ENCODE measurements at places on chromosomes 11 and 22.

- no peak for DNase-seq
Observed at GRCh38 chr22:42862045-42862734, 5.1 kb upstream of the ARFGAP3 start.

- DNase-seq = no peak
Observed at GRCh38 chr11:88359541-88359940, 22.0 kb upstream of the CTSC start.

- DNase-seq = peak; percentile 46
Observed at GRCh38 chr11:122656073-122656630, 630 bp downstream of the UBASH3B start.

- no peak for DNase-seq
Observed at GRCh38 chr11:75453916-75454655, 21.1 kb upstream of the KLHL35 start.

DNA sequence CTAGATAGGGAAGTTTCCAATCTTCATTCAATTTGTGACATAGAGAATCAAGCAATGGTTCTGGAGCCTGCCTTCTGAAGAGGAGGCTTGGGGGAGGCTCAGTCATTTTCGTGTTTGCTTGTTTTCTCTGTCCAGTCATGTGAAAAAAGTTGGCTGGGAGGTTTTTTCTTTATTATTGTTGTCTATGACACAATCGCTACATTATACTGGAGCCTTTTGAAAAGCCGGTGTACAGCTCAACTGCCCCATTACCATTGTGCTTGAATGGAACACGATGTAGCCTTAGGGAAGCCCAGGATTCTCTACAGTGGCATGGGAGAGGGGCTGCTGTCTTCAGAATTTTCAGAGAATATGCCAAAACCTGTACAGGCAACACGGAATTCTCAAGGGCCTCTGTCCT, 57.9 kb upstream of the NCAM1 start:
- no peak for DNase-seq

- no peak for DNase-seq
Observed at GRCh38 chr11:73974604-73975478, 7.8 kb downstream of the UCP2 start.

DNA sequence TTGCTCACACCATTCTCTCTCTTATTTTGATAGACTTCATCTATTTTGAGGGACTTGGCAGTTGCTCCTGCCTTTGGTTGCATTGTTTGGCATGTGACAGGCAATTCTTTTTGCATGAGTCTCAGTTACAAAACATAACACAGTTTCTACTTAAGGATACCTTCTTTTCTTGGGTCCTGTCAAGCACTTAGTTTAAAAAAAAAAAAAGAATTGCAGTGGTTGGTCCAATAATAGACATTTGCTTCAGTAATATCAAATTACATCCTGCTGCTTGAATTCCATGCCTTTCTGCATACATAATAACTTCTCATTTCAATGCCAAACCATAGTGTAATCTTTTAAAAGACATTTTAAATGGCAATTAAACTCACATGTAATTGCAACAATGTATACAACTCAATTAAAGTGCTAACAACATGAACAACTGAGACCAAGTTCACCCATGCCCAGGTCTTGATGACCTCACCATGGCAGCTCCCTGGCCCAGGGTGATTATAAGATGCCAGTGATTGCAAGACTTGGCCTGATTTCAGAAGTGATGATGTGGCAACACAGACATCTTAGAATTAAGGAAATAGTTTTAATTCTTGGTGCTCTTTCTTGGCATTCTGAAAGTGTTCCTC, 32.2 kb upstream of the PLET1 start:
- no peak for DNase-seq

GRCh38 chr11:109521571-109522086, 99.6 kb downstream of the C11orf87 start:
- no peak for DNase-seq

GRCh38 chr11:10990637-10991193, 132.9 kb upstream of the ZBED5 start:
- DNase-seq = no peak

- no peak for DNase-seq
Observed at GRCh38 chr11:117424781-117425180, 97.1 kb downstream of the CEP164 start.

DNA sequence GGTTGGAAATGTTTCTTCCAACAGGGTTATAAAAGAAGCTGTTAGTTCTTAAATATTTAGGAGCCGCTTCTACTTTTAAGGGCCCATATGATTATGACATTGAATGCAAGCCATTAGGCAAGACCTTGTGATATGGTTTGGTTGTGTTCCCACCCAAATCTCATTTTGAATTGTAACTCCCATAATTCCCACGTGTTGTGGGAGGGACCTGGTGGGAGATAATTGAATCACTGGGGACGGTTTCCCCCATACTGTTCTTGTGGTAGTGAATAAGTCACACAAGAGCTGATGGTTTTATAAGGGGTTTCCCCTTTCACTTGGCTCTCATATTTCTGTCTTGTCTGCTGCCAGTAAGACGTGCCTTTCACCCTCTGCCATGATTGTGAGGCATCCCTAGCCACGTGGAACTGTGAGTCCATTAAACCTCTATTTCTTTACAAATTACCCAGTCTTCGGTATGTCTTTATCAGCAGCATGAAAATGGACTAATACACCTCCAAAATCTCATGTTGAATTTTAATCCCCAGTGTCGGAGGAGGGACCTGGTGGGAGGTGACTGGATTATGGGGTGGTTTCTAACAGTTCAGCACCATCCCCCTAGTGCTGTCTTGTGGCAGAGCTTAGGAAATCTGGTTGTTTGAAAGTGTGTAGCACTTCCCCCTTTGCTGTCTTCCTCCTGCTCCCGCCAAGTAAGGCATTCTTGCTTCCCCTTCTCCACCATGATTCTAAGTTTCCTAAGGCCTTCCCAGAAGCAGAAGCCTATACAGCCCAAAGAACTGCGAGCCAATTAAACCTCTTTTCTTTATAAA, 4.3 kb downstream of the CD59 start:
- no peak for DNase-seq

DNA sequence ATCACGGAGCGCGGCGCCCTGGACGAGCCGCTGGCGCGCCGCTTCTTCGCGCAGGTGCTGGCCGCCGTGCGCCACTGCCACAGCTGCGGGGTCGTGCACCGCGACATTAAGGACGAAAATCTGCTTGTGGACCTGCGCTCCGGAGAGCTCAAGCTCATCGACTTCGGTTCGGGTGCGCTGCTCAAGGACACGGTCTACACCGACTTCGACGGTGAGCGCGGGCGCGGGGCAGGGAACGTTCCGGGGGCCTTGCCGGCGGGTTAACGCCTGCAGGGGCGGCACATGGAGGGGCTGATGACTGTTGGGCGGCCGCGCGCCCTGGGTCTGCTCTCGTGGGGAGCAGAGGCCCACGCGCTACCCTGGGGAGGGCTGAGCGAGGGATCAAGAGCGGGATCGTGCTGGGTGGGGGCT, 1.0 kb downstream of the PIM3 start:
- no peak for DNase-seq

GRCh38 chr11:120020981-120021380, 116.9 kb downstream of the TRIM29 start:
- no peak for DNase-seq

GRCh38 chr11:127061947-127062346, 61.4 kb upstream of the KIRREL3 start:
- DNase-seq = no peak

DNA sequence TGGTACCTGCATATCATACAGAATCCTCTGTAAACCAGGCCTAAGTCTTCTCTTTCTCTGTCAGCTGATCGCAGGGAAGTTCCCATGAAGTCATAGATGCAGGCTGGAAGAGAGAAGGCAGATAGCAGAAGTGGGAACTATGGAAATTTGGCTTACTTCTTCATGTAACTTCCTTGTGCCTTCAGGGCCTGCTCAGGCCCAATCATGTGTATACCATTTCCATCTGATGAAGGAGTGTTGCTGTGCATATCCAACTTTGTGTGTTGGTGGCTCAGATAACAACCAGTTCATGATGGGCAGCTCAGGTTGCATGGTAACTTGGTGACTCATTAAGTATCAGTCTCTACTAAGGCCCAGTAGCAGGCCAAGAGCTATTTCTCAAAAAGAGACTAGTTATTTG, 53.1 kb upstream of the CEP295 start:
- no peak for DNase-seq

DNA sequence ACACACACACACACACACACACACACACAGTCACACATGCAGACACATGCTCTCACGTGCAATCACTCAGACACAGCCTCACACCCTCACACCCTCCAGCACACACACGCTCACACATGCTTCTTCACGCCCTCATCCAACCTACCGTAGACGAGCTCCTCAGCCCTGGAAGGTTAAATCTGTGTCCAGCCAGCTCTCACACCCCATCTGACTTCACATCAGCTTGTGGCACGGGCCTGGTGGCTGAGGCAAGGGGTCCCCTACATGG, 1.3 kb upstream of the SCUBE1 start:
- no peak for DNase-seq

- DNase-seq = no peak
Observed at GRCh38 chr22:34567367-34567766, 498.6 kb upstream of the ISX start.

GRCh38 chr11:110425751-110426545, 3.8 kb upstream of the FDX1 start:
- DNase-seq = no peak

- DNase-seq = no peak
Observed at GRCh38 chr11:13434247-13435205, 28.5 kb downstream of the BTBD10 start.

DNA sequence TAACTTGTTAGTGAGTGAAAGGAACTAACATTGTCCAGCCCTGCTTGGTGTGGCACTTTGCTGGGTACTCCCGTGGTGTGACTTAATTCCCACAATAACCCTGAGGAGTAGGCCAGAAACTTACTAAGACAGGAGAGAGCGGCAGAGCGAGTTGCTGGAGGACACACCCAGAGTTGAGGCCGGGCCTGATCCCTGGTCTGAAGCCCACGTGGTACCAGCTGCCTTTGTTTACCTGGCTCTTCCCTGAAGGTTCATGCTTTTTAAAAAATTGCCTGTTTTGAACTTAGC, 594 bp downstream of the MPST start:
- no peak for DNase-seq

DNA sequence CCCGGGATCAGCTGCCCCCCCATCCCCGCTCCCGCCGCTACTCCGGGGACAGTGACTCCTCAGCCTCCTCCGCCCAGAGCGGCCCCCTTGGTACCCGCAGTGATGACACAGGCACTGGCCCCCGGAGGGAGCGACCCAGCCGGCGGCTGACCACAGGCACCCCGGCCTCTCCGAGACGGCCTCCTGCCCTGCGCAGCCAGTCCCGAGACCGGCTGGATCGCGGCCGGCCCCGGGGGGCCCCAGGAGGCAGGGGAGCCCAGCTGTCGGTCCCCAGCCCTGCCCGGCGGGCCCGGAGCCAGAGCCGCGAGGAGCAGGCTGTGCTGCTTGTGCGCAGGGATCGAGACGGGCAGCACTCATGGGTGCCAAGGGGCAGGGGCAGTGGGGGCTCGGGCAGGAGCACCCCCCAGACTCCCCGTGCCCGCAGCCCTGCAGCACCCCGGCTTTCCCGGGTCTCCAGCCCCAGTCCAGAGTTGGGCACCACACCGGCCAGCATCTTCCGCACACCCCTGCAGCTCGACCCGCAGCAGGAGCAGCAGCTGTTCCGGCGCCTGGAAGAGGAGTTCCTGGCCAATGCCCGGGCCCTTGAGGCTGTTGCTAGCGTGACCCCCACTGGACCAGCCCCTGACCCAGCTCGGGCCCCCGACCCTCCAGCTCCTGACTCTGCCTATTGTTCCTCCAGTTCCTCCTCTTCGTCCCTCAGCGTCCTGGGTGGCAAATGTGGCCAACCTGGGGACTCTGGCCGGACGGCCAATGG, 3.9 kb downstream of the RASL10A start:
- DNase-seq = no peak

- DNase-seq = no peak
Observed at GRCh38 chr11:113603277-113604059, 102.6 kb downstream of the TMPRSS5 start.

- peak; percentile 71 for DNase-seq
Observed at GRCh38 chr22:24230911-24231656, 13.8 kb downstream of the GGT5 start.

- no peak for DNase-seq
Observed at GRCh38 chr11:133934599-133935550, 21.9 kb downstream of the IGSF9B start.

- DNase-seq = no peak
Observed at GRCh38 chr11:100739666-100740065, 52.6 kb downstream of the ARHGAP42 start.

GRCh38 chr22:29050457-29050856, 11.2 kb downstream of the C22orf31 start:
- no peak for DNase-seq

- no peak for DNase-seq
Observed at GRCh38 chr22:42281284-42281683, 10.8 kb upstream of the TCF20 start.

DNA sequence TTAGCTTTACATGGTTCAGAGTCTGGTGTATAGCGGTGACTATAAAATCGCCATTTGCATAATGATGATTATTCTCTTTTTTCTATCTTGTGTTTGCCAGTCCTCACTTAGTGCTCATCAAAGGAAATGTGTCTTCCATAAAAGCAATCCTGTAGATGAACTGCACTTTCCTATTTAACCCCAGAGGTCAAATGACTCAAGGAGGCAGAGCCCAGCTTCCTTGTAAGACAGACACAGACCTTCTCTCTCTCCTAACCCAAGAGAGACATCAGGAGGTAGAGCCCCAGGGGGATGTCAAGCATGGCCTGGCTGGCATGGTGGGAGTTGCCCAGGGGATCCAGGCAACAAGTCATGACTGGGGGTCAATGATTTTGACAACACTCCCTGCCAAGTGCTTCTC, 46.9 kb upstream of the CRTAM start:
- DNase-seq = no peak

GRCh38 chr11:122333467-122333866, 217.5 kb upstream of the BLID start:
- no peak for DNase-seq

GRCh38 chr22:47334601-47335000, 572.2 kb downstream of the TBC1D22A start:
- DNase-seq = no peak

DNA sequence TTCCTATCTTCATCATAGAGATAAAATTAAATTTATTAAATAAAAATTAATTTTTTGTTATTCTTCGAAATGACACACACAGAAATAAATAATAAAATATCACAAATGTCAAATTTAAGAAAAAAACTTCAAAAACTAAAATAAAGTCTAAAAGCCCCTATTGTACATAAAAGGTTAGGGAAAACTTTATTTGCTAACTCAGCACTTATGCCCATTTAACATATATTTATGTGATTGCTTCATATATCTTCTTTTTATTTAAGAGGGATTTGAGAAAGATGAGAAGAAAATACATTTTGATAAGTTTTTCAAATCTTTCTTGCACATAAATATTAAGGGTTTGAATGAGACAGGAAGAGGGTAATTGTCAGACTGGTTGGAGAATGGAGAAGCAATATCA, 2350.4 kb upstream of the RAG2 start:
- DNase-seq = no peak

DNA sequence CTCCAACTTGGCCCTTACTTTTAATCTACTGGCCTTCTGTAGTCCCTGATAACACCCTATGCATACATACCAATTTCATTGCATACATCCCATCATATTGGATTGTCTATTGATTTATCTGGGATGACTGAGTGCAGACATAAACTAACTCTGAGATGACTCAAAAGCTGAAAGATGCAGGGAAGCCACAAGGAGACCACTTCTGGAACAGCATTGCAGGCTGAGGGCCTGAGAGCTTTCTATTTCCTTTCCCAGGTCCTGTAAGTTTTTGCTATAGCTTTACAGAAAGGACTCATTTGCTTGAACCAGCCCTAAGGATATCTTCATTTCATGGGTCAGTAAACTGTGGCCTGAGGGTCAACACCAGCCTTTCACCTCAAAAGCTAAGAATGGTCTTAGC, 15.1 kb upstream of the SPON1 start:
- no peak for DNase-seq
